ENCODE measurements at places on chromosomes 3 and 15.
A peak's percentile ranks its signal among the peaks of the same experiment; 100 is the strongest.

DNA sequence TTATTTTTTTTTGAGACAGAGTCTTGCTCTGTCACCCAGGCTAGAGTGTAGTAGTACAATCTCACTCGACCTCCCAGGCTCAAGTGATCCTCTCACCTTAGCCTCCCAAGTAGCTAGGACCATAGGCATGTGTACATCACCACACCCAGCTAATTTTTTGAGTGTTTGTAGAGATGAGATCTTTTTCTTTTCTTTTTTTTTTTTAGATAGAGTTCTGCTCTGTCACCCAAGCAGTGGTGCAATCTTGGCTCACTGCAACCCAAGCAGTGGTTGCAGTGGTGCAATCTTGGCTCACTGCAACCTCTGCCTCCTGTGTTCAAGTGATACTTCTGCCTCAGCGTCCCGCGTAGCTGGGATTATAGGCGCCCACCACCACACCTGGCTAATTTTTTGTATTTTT is 5.2 kb downstream of the CEP97 start:
- no peak for DNase-seq

- DNase-seq = no peak
Observed at GRCh38 chr15:80367661-80368060, 36.5 kb upstream of the ARNT2 start.

- no peak for DNase-seq
Observed at GRCh38 chr15:63408524-63408923, 26.9 kb upstream of the CA12 start.

GRCh38 chr3:50474717-50475116 is 28.7 kb downstream of the CACNA2D2 start:
- peak; percentile 30 for DNase-seq

- DNase-seq = peak; percentile 75
Observed at GRCh38 chr15:73989001-73989798, 2.9 kb downstream of the STOML1 start.

DNA sequence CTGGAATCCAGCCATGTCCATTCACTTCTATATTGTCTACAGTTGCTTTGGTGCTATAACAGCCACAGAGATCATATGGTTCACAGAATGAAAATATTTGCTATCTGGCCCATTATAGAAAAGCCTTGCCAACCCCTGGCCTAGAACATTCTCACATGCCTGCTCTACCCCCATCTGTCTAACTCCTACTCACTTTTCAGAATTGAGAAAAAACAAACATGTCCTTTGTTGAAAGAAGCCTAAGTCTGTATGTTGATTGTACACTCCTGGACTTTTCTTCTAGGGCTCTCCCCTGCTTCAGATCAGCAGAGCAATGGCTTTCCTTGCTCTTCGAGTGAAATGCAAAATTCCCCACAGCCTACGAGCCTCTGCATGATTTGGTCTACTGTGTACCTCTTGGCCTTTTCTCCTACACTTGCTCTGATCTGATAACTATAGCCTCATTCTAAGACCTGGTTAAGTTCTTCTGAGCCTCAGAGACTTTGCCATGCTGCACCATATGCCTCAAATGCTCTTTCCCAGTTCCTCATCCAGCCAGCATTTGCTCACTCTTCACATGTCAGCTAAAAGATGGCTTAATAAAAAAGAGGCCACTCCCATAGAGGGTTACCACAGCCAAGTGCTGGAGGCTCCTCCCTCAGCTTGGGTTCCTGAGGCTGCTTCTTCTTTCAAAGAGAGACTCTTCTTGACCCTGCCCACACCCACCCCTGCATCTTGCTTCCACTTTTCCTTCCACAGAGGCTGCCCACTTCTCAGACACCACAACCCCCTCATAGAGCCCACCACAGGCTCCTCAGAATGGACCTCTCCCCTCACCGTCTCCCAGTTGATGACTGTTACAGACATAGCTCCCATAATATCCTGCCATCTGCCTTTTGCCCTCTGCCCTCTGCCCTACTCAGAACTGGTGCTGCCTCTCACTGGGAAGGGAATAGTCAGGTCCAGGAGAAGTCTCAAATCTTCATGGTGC is 22.9 kb upstream of the DCLK3 start:
- DNase-seq = no peak

DNA sequence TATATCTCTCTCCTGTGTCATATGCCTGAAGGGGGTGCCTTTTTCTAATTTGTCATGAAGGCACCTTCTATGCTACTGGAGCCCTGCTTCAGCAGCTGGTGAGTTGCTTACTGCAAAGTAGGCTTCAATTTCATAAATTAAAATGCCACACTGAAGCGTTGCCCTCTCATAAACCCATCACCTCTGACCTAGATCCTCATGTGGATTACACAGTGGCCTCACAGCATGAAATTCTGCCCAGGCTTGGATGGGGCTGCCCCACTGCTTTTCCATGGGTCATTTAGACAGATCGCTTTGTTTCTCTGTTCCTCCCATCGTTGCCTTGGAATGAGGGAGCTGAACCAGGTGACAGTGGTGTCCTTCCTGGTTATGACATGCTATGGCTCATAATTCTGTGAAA is 131.2 kb downstream of the RPL22L1 start:
- DNase-seq = no peak

DNA sequence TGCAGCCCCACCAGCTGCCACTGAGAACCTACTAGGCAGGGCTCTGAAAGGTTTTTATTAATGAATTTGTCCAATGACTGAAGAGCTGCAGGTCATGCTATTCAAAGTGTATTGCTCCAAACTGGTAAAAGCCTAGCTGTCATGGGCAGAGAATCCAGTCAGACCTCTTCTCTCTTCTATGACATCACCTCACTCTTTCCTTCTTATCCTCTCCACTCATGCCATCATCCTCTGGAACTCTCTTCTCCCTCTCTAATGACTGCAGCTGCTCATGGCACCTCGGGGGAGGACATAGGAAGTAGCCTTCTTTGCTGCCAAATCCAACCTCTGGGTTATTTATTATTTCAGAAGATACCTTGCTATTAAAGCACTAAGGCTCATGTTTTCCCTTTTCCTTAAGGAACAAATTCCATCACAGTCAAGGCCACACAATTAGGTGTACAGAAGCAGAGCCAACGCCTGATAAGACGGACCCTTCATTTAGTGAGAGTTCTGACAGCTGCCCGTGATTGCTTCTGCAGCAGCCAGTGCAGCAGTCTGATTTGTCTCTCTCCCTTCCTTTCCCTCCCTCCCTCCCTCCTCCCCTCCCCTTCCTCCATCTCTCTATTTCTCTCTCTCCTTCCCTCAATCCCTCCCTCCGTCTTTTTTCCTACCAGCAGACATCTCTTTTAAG is 87.0 kb upstream of the ONECUT1 start:
- no peak for DNase-seq

GRCh38 chr3:49133226-49133951 is 539 bp upstream of the LAMB2 start:
- DNase-seq = peak; percentile 94

DNA sequence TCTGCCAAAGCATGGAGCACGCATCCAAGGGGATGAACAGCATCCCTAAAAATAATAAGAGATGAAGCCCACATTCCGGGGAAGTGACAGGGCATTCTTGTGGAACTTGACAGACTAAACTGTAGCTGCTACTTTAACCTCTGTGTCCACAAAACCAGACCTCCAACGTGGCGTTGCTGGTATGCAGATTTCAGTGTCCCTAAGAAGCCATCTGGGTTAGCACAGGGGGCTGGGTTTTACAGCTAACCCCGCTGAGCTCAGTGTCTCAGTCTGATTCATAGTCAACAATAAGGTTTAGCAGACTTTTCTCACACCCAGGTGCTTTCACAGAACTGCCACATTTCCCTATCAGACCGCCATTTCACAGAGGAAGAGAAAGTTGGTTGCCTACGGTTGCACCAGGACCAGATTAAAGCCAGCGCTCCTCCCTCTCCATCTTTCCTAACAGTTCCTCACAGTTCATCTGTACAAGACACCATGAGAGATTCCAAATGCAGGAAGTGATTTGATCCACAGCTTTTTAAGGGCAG is 61.6 kb upstream of the CTDSPL start:
- DNase-seq = peak; percentile 10
